ENCODE measurements at places on chromosomes 5 and 9.
A peak's percentile ranks its signal among the peaks of the same experiment; 100 is the strongest.

DNA sequence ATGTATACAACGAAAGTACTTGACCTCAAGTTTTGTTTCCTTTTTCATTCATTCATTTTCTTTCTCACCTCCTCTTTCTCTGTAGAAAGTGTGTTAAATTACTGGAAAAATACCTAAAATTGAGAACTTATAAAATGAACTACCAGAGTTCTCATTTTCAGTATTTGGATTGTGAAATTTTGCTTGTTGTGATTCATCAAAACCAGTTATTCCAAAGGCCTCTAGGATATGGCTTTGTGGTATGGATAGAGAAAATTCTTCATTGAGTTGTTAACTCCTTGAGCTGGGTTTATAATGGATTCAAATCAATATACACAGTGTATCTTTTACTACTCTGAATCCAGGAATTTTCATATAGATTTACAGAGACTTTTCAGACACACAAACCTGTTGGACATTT is 287.6 kb downstream of the KDM4C start:
- DNase-seq = no peak

DNA sequence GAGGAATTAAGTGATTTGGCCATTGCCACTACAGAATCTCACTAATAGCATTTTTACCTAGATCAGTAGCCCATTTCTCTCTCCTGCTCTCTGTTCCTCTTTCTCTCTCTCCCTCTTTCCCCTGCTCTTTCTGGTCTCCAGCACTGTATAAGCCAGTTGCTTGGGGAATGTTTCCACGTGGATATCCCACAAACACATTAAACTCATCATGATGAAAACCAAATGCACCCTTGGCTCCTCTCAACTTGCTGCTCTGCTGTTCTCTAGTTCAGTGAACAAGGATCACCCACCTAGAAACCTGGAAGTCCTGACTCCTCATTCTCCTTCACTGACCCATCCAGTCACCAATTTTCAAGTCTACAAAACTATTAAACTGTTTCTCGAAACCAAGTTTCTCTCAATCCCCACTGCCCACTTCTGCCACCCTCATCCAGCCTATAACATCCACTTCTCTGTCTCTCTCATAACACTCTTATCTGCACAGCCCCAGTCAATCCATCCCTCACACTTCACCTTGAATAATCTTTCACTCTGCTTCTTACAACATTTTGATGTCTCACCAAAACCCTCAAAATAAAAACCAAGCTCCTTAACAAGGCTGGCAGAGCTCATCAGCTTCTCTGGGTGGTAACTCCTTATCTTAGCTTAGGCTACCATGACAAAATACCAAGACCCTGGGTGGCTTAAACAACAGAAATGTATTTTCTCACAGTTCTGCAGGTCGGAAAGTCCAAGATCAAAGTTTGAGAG is 79.3 kb downstream of the ARL15 start:
- no peak for DNase-seq

DNA sequence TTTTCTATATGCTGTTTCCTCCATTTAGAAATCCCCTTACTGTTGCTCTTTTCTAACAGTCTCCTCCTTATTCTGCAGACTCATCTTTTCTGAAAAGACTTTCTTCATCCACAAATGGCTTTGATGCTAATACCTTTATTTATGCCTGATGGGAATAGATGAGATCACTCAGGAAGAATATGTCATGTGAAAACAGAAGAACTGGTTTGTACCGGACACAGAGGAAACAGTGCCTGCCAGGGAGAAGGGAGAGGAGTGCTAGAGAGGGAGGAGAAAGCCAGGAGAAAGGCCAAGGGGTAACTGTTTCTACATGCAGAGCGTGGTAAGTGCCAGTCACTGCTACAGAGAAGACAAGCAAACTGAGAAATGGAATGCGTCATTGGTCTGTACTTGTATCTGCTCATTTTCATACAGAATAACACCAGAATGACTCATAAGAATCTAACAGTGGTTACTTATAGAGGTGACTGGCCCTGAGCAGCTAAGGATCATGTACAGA is 45.9 kb upstream of the PJA2 start:
- DNase-seq = peak; percentile 31

DNA sequence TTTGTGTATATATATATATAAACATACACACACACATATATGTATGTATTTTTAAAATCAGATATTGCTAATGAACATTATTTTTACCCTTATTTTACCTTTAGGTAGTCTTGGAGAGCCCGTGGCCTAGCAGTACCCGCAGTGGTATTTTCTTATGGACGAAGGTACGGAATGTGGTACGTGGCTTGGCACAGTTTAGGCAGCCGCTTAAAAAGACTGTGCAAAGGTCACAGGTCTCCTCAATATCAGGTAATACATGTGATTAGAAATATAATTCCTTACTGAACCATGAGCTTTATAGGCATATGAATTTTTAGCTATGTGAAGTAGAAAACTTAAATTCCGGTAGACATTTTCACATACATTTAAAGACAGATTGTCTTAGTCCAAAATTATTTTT is 43.9 kb downstream of the RPS6 start:
- no peak for DNase-seq

GRCh38 chr5:82813861-82814260 is 263.3 kb downstream of the TMEM167A start:
- DNase-seq = no peak

- no peak for DNase-seq
Observed at GRCh38 chr5:36573438-36573837, 33.0 kb upstream of the SLC1A3 start.

GRCh38 chr9:80867731-80868130 is 821.6 kb downstream of the TLE1 start:
- DNase-seq = no peak

DNA sequence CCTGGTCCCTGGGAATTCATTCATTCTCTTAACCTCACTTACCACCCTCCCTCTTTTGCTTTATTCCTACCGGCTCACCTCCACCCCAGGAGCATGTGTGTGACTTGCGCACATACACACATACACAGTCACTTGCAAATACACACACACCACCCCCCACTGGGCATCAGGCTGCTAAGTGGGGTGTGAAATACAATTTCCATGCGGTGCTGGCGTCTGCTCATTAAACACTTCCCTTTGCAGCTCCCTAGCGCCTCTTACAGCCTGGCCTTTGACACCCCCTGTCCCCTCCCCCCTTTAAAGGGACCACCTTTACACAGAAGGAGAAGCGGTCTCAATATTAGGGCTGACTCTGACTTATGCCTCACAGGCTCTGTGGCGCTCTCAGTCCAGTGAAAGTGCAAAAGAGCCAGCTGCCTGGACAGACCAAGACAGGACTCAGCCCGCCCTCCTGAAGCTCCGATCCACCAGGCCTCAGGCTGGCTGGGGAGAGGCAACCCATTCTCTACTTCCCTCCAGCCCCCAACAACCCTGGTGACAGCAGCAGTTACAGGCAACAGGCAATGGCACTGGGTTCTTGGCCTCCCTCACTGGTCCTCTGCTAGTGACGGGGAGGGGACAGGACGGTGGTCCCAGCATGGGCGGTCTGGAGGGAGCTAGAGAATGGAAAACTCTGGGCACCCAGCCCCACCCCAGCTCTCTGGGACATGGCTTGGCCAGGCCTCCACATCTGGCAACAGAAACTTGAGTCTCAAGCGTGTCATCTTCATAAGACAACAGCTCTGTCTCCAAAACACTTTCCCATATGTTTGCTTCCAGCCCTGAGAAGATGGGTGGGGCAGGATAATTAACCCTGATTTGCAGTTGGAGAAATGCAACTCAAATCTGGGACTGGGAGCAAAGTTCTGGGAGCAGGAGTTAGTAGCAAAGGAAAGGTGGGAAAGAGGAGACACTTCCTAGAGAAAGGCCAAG is 12.0 kb downstream of the ENHO start:
- DNase-seq = no peak

GRCh38 chr5:116076496-116076895 is 8.3 kb upstream of the COMMD10 start:
- DNase-seq = peak; percentile 28

DNA sequence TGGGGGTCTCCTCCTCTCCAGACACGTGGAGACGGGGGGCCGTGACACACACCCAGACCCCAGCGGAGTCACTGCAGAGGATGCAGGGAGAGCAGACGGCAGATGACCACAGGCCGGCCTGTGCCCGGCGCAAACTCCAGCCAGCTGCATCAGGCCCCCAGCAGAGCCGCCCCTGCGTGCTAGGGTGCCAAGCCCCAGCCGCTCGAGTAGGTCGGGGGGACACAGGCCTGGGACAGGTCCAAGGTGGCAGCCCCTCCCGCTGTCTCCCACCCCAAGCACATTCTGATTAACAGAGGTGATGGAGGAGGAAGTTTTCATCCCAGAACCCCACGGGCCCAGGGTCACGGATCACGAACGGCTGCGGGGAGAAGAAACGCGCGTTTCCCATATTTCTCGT is 14.4 kb downstream of the NACC2 start:
- no peak for DNase-seq

GRCh38 chr9:108374626-108375025 is 481.2 kb downstream of the ACTL7B start:
- DNase-seq = no peak

GRCh38 chr5:110324876-110325275 is 401.6 kb downstream of the TMEM232 start:
- DNase-seq = no peak

- no peak for DNase-seq
Observed at GRCh38 chr9:121567500-121568342, 68.1 kb upstream of the GGTA1 start.

- DNase-seq = no peak
Observed at GRCh38 chr9:5813824-5814223, 19.1 kb downstream of the ERMP1 start.

- DNase-seq = no peak
Observed at GRCh38 chr5:72434781-72435437, 72.3 kb downstream of the ZNF366 start.

GRCh38 chr9:108852079-108852478 is 3.7 kb downstream of the ACTL7B start:
- no peak for DNase-seq

DNA sequence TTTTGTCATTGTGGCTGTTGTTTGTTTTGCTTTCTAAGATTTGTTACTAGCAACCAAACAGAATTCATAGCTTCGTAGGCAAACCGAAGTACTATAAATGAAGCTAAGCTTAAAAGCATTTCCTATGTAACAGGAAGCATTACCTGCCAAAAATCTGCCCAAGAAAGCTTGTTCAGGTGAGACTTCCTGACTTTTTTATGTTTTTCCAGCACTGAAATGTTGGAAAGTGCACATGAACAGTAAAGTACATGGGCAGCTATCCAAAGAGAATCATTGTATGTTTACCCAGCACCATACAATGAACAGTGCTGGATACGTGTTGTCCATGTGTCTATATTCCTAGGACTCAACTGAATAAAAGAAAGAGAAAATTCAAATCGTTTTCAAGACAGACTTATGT is 247.1 kb downstream of the NFIB start:
- no peak for DNase-seq

- no peak for DNase-seq
Observed at GRCh38 chr5:169876386-169876785, 103.9 kb downstream of the INSYN2B start.

GRCh38 chr9:126125577-126125976 is 201.1 kb upstream of the MVB12B start:
- no peak for DNase-seq

GRCh38 chr5:20555034-20555433 is 567.0 kb upstream of the CDH18 start:
- DNase-seq = no peak

GRCh38 chr9:22008717-22009505 is at the start of gene CDKN2B:
CDKN2B (minus strand) TSS chr9:22009305; CDS start chr9:22008953, 352 bp downstream.
- DNase-seq = peak; percentile 79

DNA sequence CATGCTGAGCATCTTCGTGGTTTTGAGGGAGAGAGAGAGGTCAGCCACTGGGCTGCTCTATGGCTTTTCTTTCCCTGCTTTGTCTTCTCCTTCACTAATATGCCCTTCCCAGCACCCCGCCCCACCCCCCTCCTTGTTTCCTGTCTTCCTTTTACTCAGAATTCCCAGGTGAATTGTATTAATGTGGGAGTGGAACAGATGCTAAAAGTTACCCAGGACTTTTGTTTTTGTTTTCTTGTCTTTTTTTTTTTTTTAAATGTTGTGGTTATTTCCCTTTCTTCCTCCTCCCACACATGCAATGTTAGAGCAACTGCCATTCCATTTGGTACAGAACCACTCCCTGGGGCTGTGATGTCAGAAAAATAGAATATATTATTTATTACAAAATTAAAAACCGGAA is 442.7 kb upstream of the CD180 start:
- DNase-seq = no peak

DNA sequence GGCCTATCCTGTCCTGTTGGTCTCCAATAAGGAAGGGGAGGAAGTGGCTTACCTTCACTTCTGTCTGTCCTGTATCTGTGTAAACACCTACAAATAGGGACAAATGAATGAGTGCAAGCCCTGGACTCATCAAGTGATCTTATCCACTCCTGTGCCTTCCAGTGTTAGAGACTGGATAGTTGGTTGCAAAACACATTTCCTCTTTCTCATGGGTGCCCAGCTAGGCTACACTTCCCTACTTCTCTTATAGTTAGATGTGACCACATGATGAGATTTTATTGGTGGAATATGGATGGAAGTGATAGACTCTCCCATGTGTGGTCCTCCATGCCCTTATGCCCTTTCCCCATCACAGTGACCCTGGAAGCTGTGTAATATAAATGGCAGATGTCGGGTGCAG is 16.9 kb upstream of the PFDN1 start:
- DNase-seq = no peak

GRCh38 chr9:31412081-31412480 is 972.4 kb upstream of the ACO1 start:
- DNase-seq = no peak

GRCh38 chr9:21974343-21974721 is 19.9 kb downstream of the CDKN2A start:
- DNase-seq = no peak

- DNase-seq = no peak
Observed at GRCh38 chr9:99023831-99024230, 80.1 kb downstream of the COL15A1 start.

GRCh38 chr9:98086461-98086860 is 29.9 kb downstream of the NANS start:
- DNase-seq = no peak

DNA sequence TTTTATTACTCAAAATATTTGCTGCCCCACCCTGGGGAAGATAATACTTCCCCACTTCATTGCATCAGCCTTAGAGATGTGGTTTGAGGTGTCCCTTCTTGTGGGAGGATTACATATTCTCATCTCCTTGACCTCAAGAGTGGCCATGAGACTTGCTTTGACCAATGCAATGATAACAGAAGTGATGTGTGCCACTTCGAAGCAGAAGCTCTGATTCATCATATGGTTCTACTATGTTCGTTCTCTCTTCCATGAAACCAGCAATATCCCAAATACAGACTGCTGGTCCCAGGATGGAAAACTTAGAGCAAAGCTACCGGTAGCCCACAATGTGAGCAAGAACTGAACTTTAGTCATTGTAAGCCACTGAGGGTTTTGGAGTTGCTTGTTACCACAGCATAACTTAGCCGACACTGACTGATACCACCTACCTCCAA is 92.0 kb downstream of the THBS4 start:
- no peak for DNase-seq

DNA sequence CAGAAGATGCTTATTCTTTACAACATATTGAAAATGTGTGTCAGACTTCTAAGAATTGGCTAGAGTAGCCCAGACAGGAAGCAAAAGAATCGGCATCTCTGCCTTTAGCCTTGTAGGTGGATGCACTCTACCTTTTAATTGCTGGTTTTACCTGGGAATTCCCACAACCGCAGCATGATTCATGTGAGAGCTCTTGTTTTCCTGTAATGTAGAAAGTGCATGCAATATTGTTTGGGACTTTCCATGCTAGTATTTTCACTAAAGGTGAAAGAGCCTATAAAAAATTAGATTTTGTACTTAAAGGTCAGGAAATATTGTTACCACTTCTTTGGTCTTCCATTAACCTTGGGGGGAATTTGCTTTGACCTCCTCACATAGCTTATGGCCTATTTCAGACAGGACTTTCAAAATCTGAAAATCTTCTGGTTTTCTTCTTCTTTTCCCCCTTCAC is 89.8 kb downstream of the NTRK2 start:
- DNase-seq = peak; percentile 9
